CD4-positive, alpha-beta T cell treated with Interleukin-1 beta for 1 hour (primary cell): ENCODE measurements at places on chromosomes 1 and 21.

DNA sequence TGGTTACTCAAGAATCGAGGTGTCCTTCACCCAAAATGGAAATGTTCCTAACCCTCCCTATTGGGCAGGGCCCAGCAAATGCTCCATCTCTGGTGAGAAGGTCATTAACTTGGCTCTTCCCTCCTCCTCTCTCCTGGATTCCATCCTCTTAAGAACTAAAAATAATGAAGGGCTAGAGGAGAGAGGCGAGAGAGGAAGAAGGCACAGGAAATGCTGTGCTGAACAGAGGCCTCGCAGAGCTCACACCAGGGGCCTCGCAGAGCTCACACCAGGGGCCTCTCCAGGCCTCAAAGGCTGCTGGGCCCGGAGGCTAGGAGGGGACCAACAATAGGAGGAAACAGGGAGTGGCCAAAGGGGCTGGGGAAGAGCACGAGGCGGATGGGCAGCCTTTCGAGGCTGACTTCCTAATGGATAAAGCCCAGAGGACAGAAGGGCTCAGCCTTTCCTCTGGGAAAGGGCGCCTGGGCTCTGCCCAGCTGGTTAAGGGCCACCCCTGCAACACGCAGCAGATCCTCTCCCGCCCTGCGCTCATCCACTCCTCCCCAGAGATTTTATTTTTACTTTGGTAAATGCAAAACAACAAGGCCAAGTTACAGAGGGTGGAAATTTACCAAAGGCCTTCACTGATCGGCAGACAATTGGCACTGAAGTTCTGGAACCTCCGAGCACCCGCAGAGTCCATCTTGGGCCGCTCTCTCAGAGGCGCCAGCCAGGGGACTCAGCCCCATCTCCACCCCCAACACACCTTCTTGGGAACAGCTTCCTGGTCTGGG lies 78.5 kb downstream of the ITPKB start:
- no peak for DNase-seq

DNA sequence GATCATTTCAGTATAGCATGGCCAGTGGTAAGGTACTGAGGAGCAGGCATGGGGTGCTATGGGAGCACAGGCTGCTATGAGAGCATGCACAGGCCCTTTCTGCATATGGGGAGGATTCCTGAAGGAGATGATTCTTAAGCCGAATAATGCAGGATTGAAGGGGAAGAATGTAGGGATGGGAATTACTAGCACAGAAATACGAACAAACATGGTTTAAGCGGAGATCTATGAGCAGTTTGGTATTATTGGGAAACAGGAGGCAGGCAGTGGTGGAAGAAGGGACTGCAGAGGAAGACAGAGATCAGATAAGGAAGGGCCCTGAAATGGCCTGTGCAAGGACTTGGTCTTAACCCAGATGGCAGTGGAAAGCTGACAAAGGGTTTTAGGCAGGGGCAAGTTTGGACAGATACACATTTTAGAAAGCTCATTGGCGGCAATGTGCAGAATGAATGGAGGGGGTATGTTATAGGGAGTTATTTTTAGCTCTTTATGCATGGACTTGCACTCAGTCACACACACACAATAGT lies 1.7 kb downstream of the OSCP1 start:
- no peak for DNase-seq

- no peak for DNase-seq
Measured at GRCh38 chr1:12811409-12811784, 19.8 kb downstream of the PRAMEF11 start.

DNA sequence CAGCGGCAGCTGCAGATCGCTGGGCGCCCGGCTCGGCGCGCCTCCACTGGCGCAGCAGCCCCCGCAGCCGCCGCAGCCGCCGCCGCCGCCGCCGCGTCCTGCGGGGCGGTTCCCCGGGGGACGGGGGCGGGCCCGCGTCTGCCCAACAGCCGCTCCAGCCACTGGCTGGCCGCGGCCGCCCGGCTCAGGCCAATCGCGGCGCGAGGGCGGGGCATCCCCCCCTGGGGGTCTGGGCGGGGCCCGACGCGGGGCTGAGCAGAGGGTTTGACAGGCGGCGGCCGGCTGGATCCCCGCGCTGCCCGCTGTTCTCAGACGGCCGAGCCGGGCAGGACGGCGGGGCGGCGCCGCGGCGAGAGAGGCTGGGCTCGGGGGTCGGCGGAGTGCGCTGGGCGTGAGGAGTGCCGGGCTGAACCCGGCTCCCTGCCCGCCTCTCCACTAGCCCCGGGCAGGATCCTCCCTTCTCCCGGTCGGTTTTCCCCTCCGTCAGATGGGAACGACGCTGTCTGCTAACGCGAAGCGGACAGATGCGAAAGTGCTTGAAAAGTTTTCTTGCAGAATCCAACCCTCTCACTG lies at the start of gene GLIS1:
TSS of gene GLIS1 (minus strand) at position 56 of the 573 bp plus-strand sequence. CDS start 1,100 bp downstream, outside the sequence.
- peak; percentile 31 for DNase-seq

- DNase-seq = peak; percentile 45
Measured at GRCh38 chr1:24501371-24502064, 1.1 kb upstream of the RCAN3 start.

GRCh38 chr1:161018631-161018930 lies 2.4 kb downstream of the F11R start:
- DNase-seq = no peak

DNA sequence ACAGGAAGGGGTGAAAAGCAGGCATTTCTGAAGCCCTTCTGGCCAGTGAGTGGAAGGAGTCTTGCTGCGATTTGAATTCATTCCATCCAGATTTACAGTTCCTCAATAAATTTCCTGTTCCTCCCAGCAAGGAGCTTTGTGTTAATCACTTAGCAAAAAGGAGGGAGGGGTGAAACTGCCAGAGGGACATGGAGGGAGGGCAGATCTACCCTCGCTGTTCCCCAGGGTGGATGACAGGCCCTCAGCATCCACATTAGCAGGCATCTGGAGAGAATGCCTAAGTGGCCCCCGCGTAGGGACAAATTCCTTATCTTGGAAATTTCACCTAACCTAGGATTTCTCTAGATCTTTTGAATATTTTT lies 1.2 kb downstream of the ETV3 start:
- no peak for DNase-seq

DNA sequence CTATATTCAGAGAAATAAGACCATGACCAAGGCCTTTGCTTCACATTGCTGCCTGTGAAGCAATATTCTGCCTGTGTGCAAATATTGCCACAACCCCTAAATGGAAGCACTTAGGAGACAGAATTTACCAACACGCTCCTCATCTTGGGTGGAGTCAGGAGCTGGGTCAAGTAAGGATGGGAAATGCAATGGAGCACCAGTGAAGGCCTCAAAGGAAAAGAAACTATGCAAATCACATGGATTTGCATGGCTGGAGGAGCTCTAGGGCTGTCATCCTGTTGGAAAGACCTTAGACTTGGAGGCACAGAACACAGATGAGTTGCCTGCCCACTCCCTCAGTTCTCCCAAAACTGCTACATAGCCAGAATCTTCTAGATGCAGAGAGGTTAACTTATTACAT lies 435.5 kb downstream of the SIPA1L2 start:
- DNase-seq = no peak

DNA sequence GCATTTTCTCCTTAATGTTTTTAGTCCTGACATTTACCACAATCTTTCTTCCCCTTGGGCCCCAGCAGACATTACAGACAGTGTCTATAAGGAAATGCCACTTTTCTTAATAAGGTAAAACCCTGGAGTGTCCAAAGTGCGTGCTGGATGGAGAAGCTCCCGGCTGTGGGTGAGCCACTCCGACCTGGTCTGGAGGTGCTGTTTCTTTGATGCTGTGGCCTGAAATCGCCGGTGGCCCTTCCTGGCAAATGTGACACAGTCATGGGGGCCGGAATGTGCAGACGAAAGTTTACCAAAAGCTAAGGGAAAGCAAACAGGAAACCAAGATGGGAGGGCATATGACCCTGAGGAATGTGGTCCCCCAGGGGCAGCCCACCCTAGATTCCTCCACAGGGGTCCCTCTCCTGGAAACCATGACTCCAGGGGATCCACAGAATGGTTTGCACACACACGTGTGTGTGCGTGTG lies 77.9 kb downstream of the FHAD1 start:
- DNase-seq = no peak

- DNase-seq = no peak
Measured at GRCh38 chr1:93692451-93692861, 10.8 kb upstream of the BCAR3 start.

DNA sequence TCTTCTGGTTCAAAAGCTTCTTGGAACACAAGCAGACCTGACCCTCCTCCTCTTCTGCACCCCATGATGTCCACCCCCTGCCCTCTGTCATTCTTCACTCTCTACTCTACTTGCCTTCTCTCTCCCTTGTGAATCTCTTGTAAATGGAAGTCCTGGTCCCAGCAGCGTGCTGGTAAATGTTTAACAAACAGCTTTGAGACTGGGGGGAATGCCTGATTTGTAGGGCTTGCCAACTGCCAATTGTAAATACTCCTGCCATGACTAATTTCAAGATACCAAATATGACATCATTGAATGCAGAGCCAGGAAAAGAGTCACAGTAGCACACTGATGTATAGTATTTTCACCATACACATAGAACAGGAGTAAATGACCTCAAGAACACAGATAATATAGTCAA lies 40.9 kb upstream of the LRRN2 start:
- no peak for DNase-seq

GRCh38 chr1:51515982-51516648 lies 3.0 kb downstream of the EPS15 start:
- no peak for DNase-seq

GRCh38 chr1:207863893-207864535 lies 46.9 kb downstream of the CD34 start:
- peak; percentile 58 for DNase-seq

- no peak for DNase-seq
Measured at GRCh38 chr1:244231572-244232315, 180.7 kb downstream of the ZBTB18 start.

DNA sequence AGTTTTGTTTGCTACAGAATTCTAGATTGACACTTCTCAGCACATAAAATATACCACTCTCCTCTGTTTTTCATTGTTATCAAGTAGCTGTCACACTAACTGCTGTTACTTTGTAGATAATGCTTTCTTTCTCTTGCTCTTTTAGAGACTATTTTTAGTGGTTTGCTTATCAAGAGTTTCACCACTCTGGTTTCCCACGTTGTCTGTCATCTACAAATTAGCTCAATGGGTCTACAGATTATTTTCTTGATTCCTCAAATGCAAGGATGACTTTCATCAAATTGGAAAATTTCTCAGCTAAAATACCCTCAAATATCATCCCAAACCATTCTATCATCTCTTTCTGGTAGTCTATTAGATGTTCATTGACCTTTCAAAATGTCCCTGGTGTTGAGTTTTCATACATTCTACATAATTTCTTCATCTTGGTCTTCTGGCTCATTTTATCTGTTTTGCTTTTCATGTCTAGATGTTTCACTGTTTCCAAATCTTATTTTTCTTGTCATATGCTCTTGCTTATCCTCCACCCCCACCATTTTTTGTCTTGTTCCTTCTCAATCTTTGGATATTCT lies 122.5 kb downstream of the TRIM33 start:
- DNase-seq = no peak

- no peak for DNase-seq
Measured at GRCh38 chr1:42172381-42173133, 8.0 kb upstream of the GUCA2A start.

DNA sequence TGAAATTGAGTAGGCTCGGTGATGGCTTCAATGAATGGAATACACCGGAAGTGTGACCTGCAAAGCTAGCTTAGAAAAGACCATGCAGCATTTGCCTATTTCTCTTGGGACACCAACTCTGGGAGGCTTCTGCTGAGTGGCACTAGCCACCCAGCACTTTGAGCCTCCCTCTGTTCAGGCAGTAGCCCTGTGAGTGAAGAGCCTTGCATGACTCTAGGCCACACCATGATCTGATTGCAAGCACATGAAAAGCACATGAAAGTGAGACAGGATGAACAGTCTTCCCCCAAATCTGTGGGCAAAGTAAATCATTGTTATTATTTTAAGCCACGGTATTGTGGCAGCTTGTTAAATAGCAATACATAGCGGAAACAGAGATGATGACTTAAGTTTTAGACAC lies 2.8 kb downstream of the CD48 start:
- DNase-seq = no peak

- DNase-seq = no peak
Measured at GRCh38 chr1:41368366-41368765, 7.1 kb downstream of the FOXO6 start.

DNA sequence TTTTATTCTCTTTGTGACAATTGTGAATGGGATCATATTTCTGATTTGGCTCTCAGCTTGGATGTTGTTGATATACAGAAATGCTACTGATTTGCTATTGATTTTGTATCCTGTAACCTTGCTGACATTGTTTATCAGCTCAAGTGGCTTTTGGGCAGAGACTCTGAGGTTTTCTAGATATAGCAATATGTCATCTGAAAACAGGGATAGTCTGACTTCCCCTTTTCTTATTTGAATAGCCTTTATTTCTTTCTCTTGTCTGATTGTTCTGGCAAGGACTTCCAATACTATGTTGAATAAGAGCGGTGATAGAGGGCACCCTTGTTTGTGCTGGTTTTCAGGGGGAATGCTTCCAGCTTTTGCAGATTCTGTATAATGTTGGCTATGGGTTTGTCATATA lies 150.8 kb downstream of the FASLG start:
- DNase-seq = no peak

GRCh38 chr1:211967704-211968103 lies 67.7 kb downstream of the INTS7 start:
- DNase-seq = no peak

- DNase-seq = no peak
Measured at GRCh38 chr1:220746851-220747250, 1.3 kb upstream of the MTARC2 start.

DNA sequence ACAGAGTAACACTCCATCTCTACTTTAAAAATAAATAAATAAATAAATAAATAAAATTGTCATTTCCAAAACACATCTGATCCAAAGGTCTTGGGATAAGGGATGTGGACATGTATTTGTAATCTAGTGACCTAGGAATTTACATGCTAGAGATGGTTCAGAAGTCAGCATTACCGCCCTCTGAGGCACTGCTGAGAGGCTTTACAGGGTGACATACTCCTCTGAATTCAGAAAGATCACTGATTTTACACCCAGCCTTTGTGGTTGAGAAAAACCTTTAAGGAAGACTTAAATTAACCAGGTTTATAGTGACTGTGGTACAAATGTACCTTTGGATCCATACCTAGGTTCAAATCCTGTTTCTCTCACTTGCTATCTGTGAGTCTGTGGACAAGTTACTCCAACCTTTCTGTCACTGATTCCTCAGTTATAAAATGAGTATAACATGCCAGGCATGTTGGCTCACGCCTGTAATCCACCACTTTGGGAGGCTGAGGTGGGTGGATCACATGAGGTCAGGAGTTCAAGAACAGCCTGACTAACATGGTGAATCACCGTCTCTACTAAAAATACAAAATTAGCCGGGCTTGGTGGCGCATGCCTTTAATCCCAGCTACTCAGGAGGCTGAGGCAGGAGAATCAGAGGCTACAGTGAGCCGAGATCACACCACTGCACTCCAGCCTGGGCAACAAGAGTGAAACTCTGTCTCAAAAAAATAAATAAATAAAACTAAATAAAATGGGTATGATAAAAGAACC lies 20.1 kb downstream of the OSBPL9 start:
- no peak for DNase-seq

- no peak for DNase-seq
Measured at GRCh38 chr1:193036337-193037047, 22.7 kb downstream of the UCHL5 start.

GRCh38 chr1:62103846-62104245 lies 90.8 kb upstream of the L1TD1 start:
- DNase-seq = no peak
